WERI-Rb-1 (cell line): ENCODE measurements at places on chromosomes 1 and 21.

GRCh38 chr21:18764720-18765119 is 361.1 kb upstream of the TMPRSS15 start:
- DNase-seq, result no peak

- no peak for DNase-seq
Observed at GRCh38 chr1:71135571-71135970, 54.7 kb upstream of the ZRANB2 start.

- DNase-seq, result no peak
Observed at GRCh38 chr1:244971552-244972216, 107.3 kb upstream of the HNRNPU start.

DNA sequence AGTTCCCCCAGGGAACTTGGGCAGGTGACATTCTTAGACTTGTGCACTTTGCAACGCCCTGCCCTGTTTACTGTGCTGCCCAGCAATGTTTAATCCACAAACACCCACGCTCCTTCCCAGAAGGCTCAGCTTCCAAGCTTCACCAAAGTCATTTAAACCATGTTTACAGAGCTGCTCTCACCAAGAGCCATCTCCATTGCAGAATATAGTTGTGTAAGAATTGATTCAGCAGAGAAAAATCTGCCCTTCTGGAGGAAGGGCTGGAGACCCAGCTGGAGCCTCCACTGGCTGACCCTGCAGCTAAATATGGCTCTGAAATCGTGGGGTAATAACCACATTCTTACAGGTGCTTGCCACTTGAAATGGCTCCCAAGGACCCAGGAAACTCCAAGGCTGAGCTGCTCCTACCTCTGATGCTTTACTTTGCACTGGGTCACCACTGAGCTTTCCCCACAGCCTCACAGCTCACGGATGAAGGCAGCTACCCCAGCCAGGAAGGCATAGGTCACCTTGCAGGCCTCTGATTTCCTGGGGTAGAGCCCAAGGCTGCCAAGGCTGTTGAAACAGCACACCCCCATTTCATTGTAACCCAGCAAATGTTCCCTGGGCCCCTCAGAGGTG is 8.7 kb downstream of the CAPN2 start:
- no peak for DNase-seq

DNA sequence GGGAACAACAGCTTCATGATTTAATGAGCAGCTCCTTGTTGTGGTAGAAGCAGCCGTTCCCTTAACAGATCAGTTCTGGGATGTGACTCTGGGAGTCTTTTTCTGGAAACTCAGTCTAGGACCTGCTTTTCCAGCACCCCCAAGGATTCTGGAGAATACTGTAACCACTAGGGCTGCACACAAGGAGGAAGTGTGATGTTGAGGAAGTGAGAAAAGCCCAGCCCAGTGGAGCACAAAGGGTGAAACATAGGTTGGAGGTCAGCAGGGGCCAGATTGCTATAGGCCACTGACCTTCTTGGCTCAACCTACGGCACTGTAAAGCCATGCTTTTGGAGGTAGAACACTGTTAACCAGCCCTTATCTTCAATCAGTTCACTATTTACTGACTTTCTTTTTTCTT is 10.1 kb upstream of the PLA2G5 start:
- DNase-seq, result no peak

- no peak for DNase-seq
Observed at GRCh38 chr1:43199093-43199726, 27.1 kb downstream of the CFAP57 start.

- no peak for DNase-seq
Observed at GRCh38 chr1:105442901-105443300, 1613.6 kb upstream of the PRMT6 start.

- peak; percentile 73 for DNase-seq
Observed at GRCh38 chr1:52141513-52142219, at the start of gene ZFYVE9. ZFYVE9 (plus strand) TSS chr1:52142089; CDS start chr1:52233207, 91,118 bp downstream.

DNA sequence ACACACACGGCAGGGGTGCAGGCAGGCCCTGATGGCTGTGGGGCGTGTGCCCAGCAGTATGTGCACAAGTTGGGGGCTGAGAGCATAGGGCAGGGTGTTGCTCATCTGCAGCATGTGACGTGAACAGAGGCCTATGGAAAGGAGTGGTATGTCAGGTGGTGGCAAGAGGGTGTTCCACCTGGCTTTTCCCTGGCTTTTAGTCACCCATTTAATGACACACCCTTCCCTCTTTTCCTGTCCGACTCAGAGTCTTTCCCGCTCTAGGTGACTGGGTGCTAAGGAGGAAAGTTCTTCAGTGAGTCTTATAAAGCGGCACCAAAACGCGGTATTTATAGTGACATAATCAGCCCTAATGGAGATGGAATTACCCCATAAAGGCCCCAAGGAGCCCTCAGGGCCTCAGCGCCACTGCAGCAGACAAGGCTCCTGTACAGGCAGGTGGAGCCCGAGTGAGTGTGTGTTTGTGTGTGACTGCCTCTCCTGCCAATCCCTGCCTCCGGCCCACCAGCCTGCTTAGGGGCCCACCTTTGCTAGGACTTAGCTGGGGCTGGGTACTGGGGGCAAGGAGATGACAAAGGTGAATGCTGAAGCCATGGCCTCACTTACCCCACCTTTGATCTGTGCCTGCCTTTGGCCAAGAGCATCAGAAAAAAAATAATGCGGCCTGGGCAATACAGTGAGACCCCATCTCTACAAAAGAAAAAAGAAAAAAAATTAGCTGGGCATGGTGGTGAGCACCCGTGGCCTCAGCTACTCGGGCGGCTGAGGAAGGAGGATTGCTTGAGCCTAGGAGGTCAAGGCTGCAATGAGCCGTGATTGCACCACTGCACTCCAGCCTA is 3.3 kb upstream of the EPHA2 start:
- DNase-seq, result no peak

DNA sequence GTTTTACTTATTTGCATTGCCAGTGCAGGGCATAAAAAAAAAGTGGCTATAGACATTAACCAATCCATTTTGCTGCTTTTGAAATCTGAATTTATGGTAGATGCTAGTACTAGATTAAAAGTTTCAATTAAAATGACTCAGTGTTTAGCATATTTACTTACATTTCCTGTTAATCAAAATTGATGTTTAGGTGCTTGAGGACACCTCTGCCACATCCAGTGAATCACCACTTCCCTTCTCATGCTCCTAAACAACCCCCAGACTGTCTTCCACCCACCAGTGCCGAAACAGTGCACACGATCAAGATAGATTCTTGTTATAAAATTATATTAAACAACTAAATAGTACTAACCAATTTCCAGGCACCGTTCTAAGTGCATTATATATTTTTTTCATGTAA is 32.7 kb downstream of the HSD17B7 start:
- no peak for DNase-seq

DNA sequence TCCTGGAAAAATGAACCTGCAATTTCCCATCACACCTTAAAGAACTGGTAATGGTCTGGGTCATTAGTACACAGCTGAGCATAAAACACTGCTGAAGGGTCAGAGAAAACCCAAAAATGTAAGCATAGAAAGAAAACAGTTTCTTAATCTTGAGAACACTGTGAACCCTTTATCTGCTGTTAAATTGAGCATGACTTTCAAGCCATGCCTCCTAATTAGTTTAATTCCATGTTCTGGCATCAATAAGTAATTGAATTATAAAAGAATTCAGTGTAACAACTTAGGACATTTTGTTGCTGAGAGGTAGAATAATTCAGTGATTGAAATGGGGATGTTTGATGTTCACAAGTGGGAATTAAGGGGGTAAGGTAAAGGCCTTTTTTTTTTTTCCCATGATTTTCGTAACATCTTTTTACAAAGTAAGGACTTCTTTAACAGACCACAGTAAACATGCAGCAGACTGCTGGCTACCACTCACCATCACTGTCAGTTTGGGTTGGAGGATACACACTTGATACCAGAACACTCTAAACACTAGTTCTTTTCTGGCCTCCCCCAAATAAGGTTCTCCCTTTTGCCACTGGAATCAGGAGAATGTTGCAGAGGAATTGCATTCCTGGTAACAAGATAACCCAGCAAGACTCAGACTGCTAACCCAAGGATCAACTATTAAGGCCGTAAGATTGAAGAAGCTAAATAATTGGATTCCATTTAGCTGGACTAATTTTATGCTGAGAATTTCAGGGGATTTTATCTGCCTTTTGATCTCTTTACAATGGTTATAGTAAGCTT is 3.0 kb downstream of the RWDD3 start:
- DNase-seq, result no peak

DNA sequence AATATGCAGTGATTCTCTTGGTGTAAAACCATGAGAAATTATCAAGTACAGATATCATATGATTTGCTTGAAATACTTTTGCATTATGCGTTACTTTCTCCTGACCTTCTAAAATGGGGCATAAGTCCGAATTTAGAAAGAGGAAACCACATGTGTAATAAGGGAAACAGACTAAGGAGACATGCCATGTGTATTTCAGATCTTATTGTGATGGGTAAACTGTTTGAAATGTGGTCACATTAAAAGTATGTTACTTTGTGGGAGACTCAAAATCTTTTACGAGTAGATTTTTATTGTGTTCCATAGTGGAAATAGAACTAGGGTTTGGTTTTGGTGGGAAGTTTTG is 173.0 kb downstream of the NFIA start:
- DNase-seq, result no peak

DNA sequence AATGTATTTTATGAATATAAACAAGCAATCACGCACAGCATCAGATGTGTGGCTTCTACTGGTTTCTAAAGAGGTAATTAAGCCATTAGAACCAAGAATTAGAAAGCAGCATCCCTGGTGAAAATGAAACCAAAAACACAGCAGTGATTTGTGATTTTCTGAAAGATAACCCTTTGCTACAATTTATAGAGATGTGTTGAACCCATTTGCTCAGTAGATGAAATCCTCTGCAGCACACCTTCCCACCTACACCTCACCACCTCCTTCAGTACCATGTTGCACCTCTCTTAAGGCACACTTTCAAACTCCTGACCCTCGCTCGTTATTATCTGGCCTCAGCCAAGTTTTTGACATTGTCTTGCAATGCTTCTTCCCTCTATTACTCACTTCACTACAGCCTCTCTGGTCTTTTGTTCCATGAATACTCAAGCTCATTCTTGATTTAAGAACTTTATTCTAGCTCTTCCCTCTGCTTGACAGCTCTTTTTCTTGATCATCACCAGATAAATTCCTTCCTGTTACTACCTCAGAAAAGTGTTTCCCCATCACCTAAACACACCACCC is 38.6 kb downstream of the NSL1 start:
- no peak for DNase-seq

DNA sequence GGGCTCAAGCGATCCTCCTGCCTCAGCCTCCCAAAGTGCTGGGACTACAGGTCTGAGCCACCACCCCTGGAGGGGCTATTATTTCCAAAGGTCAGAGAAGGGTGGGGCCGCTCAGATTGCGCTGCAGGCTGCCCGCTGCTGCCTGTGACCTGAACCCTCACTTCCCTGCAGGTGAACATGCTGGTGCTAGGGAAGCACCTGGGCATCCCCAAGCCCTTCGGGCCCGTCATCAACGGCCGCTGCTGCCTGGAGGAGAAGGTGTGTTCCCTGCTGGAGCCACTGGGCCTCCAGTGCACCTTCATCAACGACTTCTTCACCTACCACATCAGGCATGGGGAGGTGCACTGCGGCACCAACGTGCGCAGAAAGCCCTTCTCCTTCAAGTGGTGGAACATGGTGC is 8.6 kb upstream of the PADI6 start:
- DNase-seq, result no peak

- DNase-seq, result no peak
Observed at GRCh38 chr1:185044387-185044786, 971 bp upstream of the RNF2 start.

DNA sequence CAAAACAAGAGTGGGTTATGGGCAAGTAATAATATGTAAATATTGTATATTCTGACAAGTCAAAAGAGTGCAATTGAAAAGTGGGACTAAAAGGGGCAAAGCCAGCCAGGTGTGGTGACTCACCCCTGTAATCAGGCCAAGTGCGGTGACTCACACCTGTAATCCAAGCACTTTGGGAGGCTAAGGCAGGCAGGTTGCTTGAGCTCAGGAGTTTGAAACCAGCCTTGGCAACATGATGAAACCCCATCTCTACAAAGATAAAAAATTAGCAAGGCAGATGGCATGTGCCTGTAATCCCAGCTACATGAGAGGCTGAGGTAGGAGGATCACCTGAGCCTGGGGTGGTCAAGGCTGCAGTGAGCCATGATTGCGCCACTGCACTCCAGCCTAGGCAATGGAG is 304.0 kb downstream of the HHIPL2 start:
- DNase-seq, result no peak

DNA sequence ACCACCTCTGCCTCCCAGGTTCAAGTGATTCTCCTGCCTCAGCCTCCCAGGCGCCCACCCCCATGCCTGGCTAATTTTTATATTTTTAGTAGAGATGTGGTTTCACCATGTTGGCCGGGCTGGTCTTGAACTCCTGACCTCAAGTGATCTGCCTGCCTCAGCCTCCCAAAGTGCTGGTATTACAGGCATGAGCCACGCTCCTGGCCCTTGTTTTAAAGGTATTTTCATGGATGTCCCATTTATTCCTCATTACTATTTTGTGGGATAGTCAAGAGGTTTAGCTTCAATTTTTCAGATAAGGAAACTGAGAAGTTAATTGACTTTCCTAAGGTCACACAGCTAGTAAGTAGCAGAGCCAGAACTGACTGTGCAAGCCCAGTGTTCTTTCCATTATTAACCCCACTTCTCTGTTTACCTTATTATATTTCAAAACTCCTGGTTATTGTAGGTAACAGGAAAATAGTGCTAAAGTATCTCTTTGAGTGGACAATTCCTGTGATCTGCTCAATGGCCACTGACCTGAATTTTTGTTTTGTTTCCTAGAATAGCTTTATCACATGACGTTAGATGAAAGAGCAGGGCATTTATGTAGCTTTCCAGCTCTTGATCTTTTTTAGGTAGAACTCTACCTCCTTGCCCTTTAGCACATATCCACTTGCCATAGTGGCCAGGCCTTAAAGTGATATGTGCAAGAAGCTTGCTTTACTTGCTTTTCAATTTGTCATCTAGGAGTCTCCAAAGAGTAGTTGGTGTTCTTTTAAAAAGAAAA is 13.6 kb downstream of the ZYG11B start:
- no peak for DNase-seq

GRCh38 chr1:21884456-21885235 is 52.5 kb downstream of the HSPG2 start:
- DNase-seq, result no peak

DNA sequence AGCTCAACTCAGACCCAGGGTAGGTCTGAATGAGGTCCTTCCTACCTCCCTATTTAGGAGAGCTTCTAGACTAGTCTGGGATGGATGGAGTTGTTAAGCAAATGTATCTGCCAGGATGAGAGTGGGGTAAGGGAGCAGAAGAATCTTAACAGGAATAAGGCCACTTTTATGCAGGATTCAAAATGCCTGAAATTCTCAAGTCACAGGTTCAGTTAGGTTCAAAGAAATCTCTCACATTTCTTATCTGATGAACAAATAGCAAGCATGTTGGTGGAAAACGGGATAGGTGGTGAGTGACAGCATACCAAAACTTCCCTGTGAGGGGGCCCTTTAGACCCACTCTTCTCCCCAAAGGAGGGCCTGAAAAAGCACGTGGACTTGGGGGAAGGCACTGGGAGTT is 3.0 kb downstream of the SLAMF9 start:
- no peak for DNase-seq
